ENCODE measurements at places on chromosomes 2 and 18. TPM values are rescaled to one million over a fixed set of nuclear protein-coding genes. Genes with fewer than 3 reads are reported as not detected.

GRCh38 chr2:195105581-195105980 lies 551.4 kb upstream of the SLC39A10 start:
- DNase-seq = no peak

DNA sequence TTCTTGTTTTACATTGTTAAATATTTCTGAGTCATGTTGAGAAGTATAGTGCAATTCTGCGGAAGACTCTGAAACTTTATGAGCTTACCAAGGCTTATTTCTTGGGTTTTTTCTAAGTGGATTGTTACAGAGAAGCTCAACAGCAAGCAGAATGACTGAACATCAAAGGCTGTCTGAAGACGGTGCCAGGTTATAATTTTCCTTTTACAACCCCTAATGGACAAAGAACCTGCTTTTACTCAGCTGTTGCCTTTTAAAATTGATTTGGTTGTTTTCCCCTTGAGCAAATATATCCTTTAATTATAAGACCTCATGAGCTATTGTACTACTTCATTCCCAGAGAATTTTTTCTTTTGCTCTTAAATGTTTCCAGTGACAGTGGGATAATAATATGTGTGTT lies 41.6 kb downstream of the LAMA3 start:
- DNase-seq = no peak

- no peak for DNase-seq
These were observed 69.9 kb upstream of the MMADHC start for GRCh38 chr2:149657401-149658040.

VWC2L gene
- not detected for total RNA-seq

GRCh38 chr2:153311432-153311831 lies 167.1 kb downstream of the RPRM start:
- no peak for DNase-seq

RELCH gene
- 20.1 TPM for total RNA-seq
